ENCODE measurements at places on chromosomes 3 and 15.

- DNase-seq, result peak; percentile 24
These were observed 727 bp downstream of the NSMCE3 start for GRCh38 chr15:29268706-29269484.

- peak; percentile 81 for DNase-seq
These were observed 677.4 kb downstream of the SQOR start for GRCh38 chr15:46312133-46312740.

DNA sequence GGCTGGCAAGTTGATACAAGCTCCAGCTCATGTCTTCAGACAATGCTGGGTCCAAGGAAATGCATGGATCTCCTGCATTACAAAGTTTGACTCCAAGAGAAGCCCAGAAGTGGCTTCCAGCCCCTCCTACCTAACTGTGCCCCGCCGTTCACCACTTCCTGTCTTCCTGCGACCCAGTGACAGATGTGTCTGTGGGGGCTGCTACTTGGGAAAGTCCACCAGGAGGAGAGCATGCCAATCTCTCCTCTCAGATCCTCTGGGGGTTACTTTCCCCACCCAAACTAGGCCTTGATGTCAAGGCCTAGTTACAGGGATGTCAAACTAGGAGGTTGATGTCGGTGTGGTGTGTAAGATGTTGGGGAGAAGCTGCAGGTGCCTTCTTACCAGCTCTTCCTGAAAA lies 133.6 kb upstream of the RASGRP1 start:
- DNase-seq, result no peak

- no peak for DNase-seq
These were observed 17.7 kb upstream of the CCR9 start for GRCh38 chr3:45868650-45869049.

DNA sequence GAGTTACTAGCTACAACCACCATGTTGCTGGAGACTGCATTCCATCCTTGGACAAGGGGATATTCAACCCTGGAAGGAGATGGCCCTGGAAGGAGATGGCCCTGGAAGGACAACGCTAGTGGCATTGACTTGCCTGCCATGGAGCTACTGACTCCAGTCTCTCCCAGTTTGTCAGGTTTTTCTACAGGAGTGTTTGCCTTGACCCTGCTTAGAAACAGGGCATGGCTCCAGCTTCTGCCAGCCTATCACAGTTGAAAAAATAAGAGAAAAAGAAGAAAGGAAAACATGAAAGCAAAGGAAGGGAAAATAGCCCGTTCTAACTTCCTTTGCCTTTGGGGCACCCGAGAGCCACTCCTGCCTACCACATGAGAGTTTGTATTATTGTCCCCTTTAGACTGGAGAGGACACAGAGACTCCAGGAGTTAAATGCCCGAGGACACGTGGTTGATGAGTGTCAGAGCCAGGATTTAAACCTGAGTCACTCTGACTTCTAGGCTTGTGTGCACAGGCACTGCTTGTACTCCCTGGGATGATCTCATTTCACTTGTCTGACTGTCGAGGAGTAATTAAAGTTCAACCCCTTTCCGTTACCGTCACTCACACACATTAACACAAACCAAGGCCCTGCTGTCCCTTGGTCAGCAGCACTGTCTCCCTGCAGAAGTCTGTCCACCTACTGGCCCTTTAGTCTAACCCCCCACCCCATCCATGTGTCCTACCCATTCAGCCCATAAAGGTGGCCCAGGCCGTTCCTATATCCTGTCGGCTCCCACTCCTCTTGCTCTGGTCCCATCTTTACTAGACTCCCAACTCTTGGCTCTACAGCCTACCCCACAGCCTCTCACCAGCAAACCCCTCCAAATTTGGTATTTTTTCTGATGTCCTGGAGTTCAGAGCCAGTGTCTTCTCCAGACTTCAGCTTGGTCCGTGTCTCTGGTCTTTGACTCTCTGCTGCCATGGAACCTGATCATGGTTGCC lies 46.1 kb downstream of the C2CD4A start:
- DNase-seq, result peak; percentile 70

- no peak for DNase-seq
These were observed 52.2 kb downstream of the SEMA5B start for GRCh38 chr3:122975163-122975923.

- no peak for DNase-seq
These were observed 117.6 kb upstream of the SKOR1 start for GRCh38 chr15:67707520-67708283.
